Thymus (tissue), 14 donors: ENCODE measurements at places on chromosomes 3 and 15. TPM values are rescaled to one million over a fixed set of nuclear protein-coding genes. Genes with fewer than 3 reads are reported as not detected.

Gene TIMP4
- total RNA-seq = 0.66 TPM

Gene NPAP1
- total RNA-seq = under 0.01 TPM

Gene BRPF1
- 19.1 TPM for total RNA-seq

Gene ARPP21
- 136 TPM for total RNA-seq

Gene LRTM1
- total RNA-seq = 0.47 TPM

- no peak for DNase-seq
Observed at GRCh38 chr3:103437883-103438282, 1003.1 kb downstream of the ZPLD1 start.

GRCh38 chr3:89851974-89852621 is 744.7 kb downstream of the EPHA3 start:
- DNase-seq = no peak

DNA sequence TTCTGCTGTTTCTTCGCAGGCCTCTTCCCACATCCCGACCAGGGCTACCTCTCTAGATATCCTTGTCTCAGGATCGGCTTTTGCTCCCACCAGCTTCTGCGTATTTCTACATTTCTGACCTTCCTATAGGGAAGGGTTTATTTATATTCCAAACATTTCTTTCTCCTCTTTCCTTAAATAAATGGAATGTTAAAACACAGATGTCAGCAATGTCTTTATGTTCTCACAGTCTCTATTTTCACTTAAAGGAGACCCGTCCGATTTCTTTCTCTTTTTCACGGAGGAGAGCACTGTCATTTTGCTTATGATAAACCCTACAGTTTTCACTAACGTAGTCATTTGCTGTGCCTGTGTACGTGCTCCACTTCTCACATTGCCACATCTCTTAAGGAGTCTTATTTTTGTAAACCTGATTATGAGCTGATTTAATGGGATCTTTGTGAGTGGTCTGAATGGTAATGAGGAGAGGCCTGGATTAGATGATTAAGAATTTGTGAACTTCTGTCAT is 630 bp downstream of the KIF15 start:
- DNase-seq = peak; percentile 13

- no peak for DNase-seq
Observed at GRCh38 chr15:34773917-34774316, 19.1 kb upstream of the GJD2 start.

GRCh38 chr15:66142285-66142684 is 111.3 kb downstream of the MEGF11 start:
- no peak for DNase-seq

DNA sequence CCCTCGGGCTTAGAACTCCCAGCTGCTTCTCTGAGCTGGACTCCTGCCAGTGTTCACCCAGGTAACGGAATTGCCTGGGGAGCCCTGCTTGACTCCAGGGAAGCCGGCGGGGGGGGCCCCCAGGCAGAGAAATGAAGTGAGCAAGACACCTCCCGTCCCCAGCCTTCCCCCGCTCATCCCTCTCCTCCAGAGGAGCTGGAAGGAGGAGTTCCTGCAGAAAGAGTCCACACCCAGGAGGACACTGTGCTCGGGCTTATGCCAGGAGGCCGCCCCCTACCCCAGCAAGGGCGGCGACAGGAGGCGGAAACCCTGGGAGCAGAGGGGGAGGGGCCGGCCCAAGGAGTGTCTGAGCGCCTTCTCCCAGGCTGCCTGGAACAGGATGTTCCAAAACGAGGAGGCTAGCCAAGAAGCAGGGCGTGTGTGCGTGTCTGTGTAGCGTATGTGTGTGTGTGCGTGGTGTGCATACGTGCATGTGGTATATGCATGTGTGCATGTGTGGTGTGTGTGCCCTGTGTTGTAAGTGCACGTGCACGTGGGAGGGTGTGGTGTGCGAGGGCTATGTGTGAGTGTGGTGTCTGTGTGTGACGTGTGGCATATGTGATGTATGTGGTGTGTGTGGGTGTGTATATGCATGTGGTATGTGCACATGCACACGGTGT is 511.3 kb downstream of the SHQ1 start:
- DNase-seq = no peak

- DNase-seq = no peak
Observed at GRCh38 chr3:87197531-87197930, 29.6 kb upstream of the CHMP2B start.

GRCh38 chr3:183178833-183179549 is 16.5 kb upstream of the LAMP3 start:
- no peak for DNase-seq

GRCh38 chr15:92273723-92274122 is 120.0 kb upstream of the ST8SIA2 start:
- DNase-seq = no peak

GRCh38 chr3:53426918-53427317 is 67.5 kb upstream of the CACNA1D start:
- DNase-seq = no peak
